ENCODE measurements at places on chromosomes 6 and 20.

GRCh38 chr20:63091901-63092659 lies 85.3 kb upstream of the BHLHE23 start:
- no peak for DNase-seq

- no peak for DNase-seq
Measured at GRCh38 chr6:121578216-121578615, 142.8 kb downstream of the GJA1 start.

DNA sequence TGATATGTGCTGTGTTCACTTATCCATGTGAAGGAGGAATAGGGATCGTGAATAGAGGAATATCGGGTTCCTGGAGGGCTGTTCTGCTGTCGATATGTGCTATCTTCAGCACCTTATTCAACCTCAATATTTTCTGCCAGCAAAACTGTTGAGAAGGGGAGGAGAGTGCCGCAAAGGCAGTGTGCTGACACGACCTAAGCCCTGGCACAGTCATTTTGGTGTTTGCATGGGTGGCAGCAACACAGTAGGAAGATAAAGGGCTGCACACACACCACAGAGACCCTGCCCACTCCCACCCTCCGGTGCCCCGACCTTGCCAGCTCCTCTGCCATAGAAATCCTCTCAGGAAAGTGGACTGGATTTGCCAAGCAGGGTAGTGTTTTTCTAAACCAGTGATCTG lies 47.0 kb downstream of the ZDHHC14 start:
- DNase-seq, result no peak

DNA sequence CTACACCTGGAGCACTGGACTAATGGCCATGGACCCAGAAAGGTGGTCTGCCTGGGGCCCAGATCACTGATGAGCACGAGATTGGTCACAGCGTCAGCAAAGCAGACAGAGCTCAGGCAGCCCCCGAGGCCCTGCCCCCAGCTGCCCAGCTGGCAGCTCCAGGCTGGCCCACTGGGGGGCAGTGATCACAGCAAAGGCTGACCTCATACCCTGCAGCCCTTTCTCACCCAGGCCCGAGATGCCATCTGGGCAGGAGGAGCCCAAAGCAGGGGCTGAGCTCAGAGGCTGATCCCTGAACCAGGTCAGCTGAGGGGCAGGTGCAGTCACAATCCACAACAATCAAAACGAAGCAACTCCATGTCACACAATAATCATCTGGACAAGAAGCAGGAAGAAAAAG lies 4.1 kb downstream of the MAP1LC3A start:
- DNase-seq, result no peak

DNA sequence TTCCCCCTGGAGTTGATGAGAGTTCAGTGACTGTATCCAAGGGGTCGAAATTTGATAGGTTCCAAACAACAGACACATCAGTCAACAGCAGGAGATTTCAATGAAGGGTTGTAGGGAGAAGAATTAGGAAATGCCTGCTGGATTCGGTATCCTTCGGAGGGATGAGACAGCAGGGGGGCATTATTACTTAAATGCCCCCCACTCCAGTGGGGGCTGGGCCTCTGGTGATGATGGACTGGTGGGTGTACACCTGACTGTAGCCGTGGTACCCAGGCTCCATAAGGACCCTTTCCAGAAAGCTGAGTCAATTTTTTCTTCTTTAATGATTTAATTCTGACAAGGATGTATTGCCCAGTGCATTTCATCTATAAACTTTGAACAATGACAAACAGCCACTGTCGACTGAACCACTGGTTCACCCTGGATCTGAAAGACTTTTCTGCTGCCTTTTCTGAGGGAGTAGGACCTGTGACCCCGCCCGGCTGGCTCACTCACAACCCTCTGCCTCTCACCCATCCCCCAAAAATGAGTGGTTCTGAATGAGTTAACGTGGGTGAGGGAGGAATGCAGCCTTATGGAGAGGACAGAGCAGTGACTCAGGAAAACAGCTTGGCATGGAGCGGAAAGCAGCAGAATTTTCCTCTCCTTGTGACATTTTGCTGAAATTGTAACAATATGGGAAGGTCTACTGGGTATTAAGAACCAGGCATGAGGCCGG lies 41.0 kb downstream of the ZMYND8 start:
- DNase-seq, result peak; percentile 60

GRCh38 chr20:35702051-35702823 lies 3.0 kb downstream of the ROMO1 start:
- no peak for DNase-seq

DNA sequence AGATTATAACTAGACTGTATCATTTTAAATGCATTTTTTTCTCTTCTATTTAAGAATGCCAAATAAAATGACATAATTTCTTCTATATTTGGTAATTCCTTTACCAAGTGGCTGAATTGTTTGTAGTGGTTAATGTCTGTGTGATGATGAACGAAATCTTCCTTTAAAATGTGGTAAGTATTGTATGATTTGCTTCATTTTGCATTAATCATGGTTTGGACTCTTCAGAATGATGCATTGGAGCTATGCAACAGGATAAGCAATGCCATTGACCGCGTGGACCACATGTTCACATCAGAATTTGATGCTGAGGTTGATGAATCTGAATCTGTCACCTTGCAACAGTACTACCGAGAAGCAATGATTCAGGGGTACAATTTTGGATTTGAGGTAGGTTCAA lies 99.6 kb downstream of the MAP3K4 start:
- DNase-seq, result no peak

- no peak for DNase-seq
Measured at GRCh38 chr6:32945108-32945760, 4.4 kb upstream of the HLA-DMB start.

DNA sequence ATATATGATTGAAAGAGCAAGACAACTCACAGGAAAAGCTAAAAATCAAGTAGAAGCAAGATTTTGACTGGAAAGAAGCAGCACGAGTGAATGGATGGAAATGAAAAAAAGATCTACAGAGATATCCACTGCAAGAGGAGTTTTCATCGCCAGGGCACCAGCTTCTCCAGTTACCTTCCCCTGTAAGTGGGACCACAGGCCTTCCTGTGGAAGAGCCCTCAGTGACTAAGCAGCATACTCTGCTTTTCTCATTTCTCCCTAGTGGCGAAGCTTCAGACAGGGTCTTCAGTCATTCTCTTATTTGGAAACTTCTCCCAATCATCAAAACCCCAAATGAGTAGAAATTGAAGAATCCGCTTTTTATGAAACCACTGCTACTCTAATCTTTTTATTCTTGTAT lies 40.5 kb downstream of the ADGRB3 start:
- DNase-seq, result no peak

GRCh38 chr6:90463359-90463758 lies 123.5 kb downstream of the MAP3K7 start:
- DNase-seq, result no peak

- DNase-seq, result no peak
Measured at GRCh38 chr6:118495485-118496280, 52.4 kb upstream of the PLN start.

Data from NCI-H460 (cell line).